ENCODE measurements at places on chromosomes 13 and 19. TPM values are rescaled to one million over a fixed set of nuclear protein-coding genes. Genes with fewer than 3 reads are reported as not detected.

Gene ITGBL1
- 0.57 TPM for total RNA-seq

Gene KLHL26
- total RNA-seq = 6.1 TPM

Gene SLC44A2
- 44.5 TPM for total RNA-seq

Gene CYP4F8
- not detected for total RNA-seq

Gene GGN
- total RNA-seq = 0.69 TPM

Gene CD37
- total RNA-seq = 2.9 TPM

Gene ZNF177
- 3.0 TPM for total RNA-seq

Gene TMEM145
- not detected for total RNA-seq

GRCh38 chr13:41970022-41970421 lies 9.1 kb upstream of the VWA8 start:
- no peak for DNase-seq

GRCh38 chr19:49430172-49430677 lies 5.0 kb downstream of the GFY start:
- no peak for DNase-seq

- DNase-seq = no peak
Observed at GRCh38 chr19:751501-752341, 809 bp downstream of the MISP start.

DNA sequence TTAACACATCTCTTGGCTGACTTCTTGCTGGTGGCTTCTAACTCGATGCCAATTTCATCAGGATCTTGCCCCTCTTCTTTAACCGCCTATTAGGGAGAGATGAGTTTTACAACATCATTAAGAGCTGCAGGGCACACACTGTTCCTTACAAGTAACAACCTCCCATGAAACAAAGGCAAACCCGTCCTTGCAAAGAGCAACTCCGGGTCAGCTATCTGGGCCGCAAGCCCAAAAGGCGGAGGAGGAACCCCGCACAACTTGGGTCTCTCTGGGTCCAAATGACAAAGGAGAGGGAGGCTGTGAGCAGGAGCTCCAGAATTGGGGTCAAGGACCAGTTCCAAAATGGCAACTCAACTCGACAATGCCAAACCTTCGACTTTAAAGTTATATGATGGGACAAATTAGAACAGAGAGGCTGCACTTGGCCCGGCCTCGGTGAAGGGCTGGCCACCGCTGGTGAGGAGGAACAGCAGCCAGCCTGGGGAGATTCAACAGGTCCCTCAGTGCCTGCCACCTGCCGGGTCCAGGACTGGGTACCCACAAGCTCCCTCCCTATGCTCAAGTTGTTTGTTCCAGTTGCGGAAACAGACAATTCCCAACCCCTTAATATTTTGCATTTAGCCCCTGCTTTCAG lies 1.1 kb downstream of the SAFB2 start:
- peak; percentile 83 for DNase-seq

DNA sequence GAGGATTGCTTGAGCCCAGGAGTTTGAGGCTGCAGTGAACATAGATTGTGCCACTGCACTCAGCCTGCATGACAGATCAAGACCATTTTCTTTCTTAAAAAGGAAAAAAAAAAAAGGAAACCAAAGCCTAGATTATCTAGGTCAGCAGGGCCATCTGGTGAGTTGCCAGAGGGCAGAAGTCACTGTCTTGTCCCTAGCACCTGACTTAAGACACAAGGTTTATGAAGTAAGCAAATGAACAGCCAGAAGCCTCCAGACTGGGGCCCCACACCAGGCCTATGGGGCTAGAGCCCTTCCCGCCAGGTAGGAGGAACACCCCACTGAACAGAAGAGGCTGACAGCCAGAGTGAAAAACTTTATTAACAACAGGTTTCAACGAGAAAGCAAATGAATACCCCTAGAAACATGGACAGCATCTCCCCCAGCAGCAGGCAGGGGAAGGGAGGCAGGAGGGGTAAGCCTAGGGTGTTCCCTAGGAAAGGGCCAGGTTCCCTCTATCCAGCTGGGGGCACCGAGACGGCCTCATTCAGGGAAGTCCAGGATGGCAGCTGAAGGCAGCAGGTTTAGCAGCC lies 1.2 kb downstream of the WDR83 start:
- DNase-seq = no peak

DNA sequence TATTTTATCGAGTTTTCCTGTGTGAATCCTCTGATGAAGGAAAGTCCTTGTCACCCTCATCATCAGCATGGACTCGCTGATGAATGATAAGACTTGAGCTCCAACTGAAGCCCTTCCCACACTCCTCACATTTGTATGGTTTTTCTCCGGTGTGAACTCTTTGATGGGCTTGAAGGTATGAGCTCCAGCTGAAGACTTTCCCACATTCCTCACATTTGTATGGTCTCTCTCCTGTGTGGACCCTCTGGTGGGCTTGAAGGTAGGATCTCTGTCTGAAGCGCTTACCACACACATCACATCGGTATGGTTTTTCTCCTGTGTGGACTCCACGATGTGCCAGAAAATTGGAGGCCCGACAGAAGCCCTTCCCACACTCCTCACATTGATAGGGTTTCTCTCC lies 21.7 kb downstream of the ZNF45 start:
- no peak for DNase-seq

DNA sequence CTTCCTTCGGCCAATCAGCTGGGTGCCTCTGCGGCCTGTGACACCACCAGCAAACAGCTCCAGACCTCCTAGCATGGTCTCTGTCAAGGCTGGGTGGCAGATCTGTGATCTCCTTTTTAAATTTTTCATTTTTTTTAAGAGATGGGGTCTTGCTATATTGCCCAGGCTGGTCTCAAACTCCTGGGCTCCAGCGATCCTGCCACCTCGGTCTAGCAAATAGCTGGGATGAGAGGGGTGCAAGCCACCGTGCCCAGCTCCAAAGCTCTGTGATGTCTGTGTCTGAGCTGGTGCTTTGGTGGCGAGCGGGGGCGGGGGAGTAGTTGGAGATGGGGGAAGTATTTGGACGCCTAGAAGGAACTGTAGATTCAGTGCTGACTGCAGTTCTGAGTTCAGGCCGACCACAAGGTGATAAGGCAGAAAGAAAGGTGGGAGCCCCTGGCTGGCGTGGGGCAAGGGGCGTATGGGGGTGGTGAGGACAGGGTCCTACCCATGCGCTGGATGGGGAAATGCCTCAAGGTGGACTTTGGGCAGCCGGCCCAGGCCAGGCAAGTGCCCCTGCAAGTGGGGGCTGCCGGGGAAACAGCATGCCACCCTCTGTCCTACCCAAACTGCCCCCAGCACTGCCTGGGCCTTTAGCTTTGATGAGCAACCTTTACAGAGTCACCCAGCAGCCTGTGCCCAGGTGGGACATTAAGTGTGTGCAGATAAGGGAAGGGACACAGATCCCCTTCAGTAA lies 5.5 kb downstream of the DPP9 start:
- DNase-seq = no peak

DNA sequence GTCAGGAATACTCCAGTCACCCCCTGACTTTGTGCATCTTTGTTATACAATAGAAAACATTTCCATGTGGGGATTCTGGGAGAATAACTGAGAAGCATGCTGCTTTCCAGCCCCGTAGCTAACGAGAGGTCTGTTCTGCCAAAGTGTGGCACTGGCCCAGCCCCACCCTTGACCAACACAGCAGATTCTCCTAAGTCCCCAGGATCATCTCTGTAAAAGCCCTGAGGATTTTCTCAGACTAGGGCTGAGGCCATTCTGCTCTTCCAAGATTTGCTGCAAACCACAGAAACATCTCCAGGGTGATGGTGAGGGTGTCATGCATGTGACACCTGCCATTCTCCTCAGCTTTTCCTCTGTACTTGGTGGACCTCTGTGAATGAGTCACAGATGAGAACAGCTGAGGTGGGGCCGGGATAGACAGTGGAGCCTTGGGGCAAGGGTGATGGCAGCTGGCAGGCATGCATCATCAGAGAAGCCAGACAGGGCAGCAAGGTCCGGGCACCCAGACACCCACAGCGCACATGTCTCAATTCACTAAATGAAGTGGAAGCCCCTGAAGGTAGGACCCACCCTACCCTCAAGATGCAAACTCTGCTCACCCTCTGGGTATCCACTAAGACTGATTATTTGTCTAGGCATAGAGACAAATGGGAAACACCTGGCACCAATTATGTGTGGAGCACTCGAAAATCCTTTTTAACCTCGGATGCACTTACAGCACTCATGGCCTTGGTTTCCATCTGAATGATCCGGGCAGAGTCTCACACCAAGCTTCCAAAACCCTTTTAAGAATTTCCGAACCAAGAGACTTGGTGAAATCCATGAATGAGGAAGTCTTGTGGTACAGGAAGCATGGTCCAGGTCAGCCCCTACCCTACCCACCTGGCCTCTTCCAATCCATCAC lies 20.1 kb upstream of the DOCK9 start:
- no peak for DNase-seq

- peak; percentile 28 for DNase-seq
Observed at GRCh38 chr19:21439201-21439751, 42.3 kb downstream of the ZNF493 start.

- no peak for DNase-seq
Observed at GRCh38 chr13:40539576-40540327, 126.7 kb downstream of the FOXO1 start.

GRCh38 chr19:47994209-47994802 lies at the start of gene ELSPBP1:
Gene ELSPBP1, plus strand, starts transcription at chr19:47994632. Its CDS starts 14,036 bp downstream, at chr19:48008668.
- no peak for DNase-seq

- no peak for DNase-seq
Observed at GRCh38 chr13:94079876-94080275, 399.6 kb downstream of the DCT start.

GRCh38 chr13:36134632-36135031 lies 3.5 kb upstream of the DCLK1 start:
- DNase-seq = no peak

DNA sequence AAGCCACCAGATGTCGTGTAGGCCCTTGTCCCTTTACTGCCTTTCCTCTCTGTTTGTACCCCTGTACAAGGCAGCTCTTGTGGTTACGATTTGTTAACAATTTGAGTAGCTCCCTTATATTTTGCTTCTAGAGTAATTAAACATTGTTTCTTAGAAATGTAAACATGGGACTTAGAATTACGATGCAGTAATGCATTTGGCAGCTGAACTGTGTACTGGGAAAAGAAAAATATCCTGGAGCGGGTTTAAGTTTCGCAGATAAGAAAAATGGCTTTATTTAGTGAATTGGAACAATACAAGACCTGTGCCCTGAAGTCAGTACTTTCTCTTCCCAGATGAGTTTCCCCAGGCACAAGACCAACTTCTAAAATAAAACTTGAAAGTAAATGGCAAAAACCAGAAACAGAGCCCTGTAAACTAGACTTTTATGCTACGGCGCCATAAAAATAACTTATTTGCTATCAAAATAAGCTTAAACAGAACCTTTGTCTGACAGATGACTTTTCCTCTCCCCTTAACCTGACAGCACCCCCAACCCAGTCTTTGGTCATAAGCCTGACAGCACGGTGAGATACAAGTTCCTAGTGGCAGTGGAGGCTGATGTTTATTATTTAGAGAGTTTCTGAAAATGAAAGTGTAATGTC lies 63.0 kb downstream of the LRCH1 start:
- no peak for DNase-seq

DNA sequence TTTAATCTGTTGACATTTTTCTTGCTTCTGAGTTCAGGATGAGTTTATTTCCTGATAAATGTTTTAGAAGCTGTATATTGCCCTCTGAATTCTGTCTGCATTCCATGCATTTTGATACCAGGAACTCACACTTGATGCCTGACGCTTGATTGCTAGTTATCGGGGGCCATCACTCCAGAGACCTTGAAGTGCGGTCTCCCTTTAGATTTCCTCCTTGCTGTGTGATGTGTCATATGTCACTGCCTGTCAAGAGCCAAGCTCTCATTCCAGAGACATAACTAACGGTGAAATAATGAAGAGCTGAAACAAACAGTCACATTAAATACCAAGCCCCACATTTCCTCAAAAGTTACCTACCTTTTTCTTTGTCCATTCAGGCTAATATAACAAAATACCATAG lies 155.5 kb downstream of the TNFSF13B start:
- no peak for DNase-seq

GRCh38 chr13:65461590-65461989 lies 1768.5 kb downstream of the PCDH9 start:
- DNase-seq = no peak

GRCh38 chr13:97120976-97121375 lies 101.2 kb upstream of the MBNL2 start:
- DNase-seq = no peak

DNA sequence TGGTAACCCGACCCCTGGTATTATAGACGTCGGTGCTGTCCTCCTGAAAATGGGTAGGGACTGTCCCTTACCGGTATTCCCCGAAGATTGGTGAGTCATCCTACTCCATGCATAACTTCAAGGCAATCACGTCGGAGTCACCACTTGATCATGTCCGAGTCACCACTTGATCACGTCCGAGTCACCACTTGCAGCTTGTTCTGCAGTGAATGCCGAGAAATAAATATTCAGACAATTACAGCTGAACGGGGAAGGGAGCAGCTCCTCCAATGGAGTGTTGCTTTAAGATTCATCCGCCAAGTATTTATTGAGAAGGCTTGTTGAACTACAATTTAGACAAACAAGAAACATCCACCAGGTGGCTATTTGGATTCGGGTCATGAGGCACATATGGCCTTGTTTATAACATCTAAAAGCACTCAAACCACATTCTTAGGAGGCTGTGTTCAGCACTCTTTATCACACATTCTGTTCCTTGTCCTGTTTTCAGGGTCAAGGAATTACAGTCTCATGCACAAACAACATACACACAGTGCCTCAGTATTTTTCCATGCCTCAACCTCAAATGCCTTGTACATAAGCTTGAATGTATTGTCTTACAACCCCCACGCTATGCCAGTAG lies 43.1 kb downstream of the ZNF726 start:
- no peak for DNase-seq
